Mesenchymal stem cell (in vitro differentiated cells and primary cell): ENCODE measurements at places on chromosomes 7 and 10.

GRCh38 chr10:70363971-70364771 lies 18.3 kb downstream of the LRRC20 start:
- peak; percentile 99 for DNase-seq

- DNase-seq, result no peak
Measured at GRCh38 chr10:132774181-132774901, 11.6 kb downstream of the NKX6-2 start.

GRCh38 chr7:117119192-117119924 lies 166.1 kb downstream of the ST7 start:
- peak; percentile 80 for DNase-seq

DNA sequence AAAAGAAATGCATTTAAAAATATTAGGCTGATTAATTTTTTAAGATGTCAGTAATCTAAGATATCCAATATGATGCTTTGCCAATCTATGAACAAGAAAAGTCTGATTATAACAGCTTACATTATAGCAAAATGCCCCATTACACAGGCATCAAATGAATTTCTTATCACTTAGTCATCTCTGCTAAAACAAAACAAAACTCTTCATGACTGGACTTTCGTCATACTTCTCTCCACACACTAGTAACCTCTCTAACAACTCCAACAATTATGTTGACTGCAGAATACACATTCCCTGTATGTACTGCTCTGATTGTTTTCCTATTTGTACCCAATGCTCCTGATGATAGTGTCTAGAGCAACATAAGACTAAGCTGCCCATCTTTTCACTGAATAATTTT lies 3.8 kb upstream of the MKI67 start:
- DNase-seq, result peak; percentile 47

- DNase-seq, result no peak
Measured at GRCh38 chr10:98013776-98014175, 16.6 kb downstream of the CRTAC1 start.
